Thoracic aorta (tissue), 2 donors: ENCODE measurements at places on chromosomes 1 and 21. TPM values are rescaled to one million over a fixed set of nuclear protein-coding genes. Genes with fewer than 3 reads are reported as not detected.

ABCD3 gene
- 14.0 TPM for total RNA-seq

RPL11 gene
- 469 TPM for total RNA-seq

MMEL1 gene
- not detected for total RNA-seq

TRIM58 gene
- 0.14 TPM for total RNA-seq

TTLL10 gene
- not detected for total RNA-seq

CRABP2 gene
- total RNA-seq = 7.0 TPM

BMP8B gene
- total RNA-seq = 0.27 TPM

LCE2B gene
- total RNA-seq = not detected

EPHA2 gene
- total RNA-seq = 32.9 TPM

NR0B2 gene
- not detected for total RNA-seq

SCNM1 gene
- total RNA-seq = 27.7 TPM

TTC22 gene
- not detected for total RNA-seq

PPIAL4G gene
- total RNA-seq = not detected

DNA sequence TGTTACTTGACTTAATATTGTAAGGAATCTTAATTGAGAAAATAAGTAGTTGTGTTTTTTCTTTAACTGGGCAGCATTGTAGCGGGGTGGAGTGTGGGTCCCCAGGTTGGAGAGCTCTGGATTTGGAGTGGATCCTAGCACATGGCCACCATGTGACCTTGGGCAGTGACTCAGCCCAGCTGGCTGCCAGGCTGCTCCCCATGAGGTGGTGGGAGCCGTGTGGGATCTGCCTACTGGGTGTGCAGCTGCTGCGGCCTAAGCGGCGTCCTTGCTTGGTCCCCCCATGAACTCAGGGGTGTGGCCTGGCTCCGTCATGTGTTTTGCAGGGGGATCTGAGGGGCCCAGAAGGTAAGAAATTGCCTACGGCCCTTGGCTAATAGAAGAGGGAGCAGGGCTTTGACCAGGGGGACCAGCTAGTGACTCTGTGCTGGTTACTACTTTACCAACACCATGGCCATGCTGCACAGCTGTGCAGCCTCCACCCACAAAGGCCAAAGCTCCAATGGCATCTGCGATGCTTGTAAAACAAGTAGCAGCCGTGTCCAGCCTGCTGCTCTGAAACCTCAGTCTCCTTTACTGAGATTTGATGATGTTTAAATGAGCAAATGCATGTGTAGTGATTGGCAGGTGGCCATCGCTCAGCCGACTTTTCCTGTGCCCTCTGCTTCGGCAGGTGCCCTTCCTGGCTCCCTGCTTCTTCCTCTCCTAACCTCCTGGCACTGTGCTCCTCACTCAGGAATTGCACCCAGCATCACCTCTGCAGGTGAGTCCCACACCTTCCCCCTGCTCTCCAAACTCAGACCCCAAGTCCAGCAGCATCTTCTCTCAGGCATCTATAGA is 68.3 kb downstream of the ADARB1 start:
- DNase-seq = no peak

- no peak for DNase-seq
These were observed 2212.8 kb downstream of the MRPL39 start for GRCh38 chr21:23394458-23394857.

GRCh38 chr1:33005117-33005837 is 31.4 kb downstream of the AK2 start:
- no peak for DNase-seq

DNA sequence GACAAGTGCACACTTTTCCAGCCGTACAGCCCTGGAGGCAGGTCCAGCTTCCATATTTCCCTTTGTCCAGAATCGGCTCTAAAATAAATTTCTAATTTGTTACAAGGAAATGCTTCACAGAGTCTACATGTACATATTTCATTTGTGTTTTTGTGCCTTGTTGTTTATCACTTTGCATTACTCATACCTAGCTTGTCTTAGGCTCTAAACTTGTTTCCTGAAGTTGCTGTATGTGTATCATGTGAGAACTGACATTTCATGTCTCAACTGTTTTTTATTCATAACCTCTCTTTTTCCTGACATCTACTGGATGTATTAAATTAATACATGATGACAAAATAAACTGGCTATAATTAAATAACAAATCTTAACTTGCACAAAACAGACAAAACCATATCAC is 7.5 kb downstream of the CYYR1 start:
- no peak for DNase-seq

- no peak for DNase-seq
These were observed 7.3 kb upstream of the PMVK start for GRCh38 chr1:154943649-154944400.

DNA sequence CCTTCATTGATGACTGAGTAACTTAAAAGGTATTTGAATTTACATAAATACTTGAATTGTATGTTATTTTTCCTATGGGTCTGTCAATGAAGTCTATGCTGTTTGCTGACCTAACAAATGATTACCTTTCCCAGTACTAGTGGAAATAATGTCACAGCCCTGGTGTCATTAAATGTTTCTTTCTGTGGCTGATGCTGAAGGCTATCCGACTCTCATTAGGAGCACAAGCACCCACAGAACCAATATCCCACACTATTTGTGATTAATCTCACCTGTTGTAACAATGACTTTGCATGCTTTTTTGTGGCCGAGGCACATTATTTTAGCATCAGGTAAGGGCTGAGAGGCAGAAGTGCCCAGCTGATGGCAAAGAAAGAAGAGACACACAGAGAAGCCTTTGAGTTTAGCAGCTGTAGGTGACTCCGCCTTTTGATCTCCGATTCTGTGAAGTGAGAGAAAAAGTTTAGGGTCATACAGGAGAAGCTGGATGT is 25.8 kb upstream of the TRIM45 start:
- no peak for DNase-seq

- no peak for DNase-seq
These were observed 108.1 kb downstream of the CAMTA1 start for GRCh38 chr1:6893388-6893787.

DNA sequence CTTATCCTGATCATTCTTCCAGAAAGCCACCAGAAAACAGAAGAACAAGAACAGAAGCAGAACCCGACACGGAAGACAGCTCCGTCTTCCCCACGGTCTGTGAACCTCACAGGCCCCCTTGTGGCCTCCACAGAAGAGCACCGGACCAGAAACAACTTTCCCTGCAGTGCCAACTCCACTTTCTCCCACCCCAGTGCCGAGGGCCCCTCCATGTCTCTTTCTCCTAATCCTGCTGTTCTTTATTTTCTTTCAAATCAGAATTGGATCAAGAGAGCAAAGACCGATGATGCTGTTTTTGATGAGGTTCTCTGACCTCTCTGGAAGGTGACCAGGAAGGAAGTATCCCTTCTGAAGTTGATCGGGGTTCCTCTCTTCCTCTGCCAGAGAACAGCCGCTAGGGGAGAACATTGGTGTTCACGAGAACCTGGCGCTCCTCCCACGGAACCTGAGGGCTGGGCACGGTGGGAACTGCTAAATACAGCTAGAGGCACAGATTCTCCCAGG is 58.9 kb upstream of the CTTNBP2NL start:
- DNase-seq = no peak

DNA sequence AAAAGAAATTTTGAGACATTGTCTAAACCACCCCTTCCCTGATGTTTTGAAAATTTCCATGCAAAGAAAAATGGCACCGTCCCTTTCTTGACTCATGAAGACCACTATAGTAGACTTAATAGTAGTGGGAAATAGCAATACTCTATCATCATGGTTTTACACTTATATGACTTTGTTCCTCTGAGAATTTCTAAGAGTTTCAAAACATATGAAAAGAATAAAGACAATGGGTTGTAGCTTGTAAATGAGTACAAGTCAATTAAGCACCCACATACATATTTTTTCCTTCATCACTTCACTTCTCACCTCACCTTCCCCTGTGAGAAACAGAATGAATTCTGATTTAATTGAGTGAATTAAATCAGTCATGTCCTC is 151.7 kb downstream of the LYPLAL1 start:
- DNase-seq = no peak

DNA sequence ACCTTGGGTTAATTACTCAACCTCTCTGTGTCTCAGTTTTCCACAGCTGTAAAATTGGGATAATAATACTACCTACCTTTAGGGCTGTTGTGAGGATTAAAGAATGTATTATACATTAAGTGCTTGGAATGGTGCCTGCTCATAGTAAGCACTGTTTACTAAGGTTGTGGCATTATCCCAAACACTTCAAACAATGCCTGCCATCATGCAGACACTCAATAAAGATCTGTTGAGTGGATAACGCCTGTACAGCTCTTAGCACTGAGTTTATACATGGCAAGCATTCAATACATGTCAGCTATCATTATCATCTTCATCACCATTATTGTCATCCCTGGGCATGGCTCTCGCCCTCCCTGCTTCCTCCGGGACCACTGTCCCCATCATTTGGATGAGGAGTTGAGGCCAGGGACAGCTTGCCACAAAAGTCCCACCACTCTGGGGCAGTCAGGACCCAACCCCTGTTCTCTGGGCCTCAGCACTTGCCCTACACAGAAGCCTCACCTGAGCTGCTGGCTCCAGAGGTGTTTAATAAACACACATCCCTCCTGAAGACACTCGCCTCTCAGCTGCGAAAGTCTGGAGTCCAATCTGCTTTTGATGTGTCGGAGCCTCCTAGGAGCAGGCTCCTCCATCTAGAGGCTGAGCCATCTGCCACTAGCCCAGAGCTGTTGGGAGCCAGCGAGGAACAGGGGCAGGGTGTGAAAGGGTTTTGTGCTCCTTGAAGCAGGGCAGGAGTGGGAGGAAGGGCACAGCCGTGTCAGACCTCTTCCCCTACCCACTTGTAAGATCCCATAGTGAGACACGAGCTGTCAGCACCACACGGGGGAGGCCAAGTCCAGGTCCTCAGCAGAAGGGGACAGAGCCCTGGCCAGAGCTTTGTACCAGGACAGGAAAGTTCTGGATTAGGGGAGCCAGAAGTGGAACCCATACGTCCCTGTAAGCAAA is 80.9 kb upstream of the ZC3H12A start:
- no peak for DNase-seq

- DNase-seq = no peak
These were observed 195.6 kb upstream of the CAMK1G start for GRCh38 chr1:209387969-209388329.

DNA sequence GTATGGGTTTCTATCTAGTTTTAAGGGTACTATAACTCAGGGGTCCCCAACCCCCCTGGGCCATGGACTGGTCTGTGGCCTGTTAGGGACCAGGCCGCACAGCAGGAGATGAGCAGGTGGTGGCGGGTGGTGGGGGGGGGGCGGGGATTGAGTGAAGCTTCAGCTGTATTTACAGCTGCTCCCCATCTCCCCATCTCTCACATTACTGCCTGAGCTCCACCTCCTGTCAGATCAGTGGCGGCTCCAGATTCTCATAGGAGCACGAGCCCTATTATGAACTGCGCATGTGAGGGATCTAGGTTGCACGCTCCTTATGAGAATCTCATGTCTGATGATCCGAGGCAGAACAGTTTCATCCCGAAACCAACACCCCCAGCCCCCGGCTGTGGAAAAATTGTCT is 95.1 kb upstream of the SLC45A1 start:
- no peak for DNase-seq

- DNase-seq = no peak
These were observed 3.8 kb downstream of the QSOX1 start for GRCh38 chr1:180158149-180159147.

DNA sequence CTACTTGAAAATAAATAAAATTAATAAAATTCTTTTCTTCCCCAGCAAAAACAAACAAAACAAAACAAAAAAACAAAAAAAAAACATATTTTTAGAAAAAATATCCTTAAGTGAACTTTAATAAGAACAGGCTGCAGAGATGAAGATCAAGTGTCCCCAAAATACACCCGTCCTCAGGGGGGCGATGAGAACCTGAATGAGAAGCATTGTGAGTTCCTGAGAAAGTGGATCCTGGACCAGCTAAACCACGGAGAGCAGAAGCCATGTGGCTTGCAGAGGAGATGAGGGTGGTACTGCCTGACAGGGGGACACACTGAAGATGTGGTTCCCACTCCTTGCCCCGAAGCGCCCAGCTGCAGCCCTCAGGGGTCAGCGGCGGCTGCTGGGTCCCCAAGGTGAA is 89.3 kb downstream of the ITPKB start:
- no peak for DNase-seq

GRCh38 chr21:44722731-44723130 is 11.4 kb upstream of the TSPEAR start:
- DNase-seq = no peak

- no peak for DNase-seq
These were observed 198.4 kb downstream of the USP25 start for GRCh38 chr21:15928196-15928595.

DNA sequence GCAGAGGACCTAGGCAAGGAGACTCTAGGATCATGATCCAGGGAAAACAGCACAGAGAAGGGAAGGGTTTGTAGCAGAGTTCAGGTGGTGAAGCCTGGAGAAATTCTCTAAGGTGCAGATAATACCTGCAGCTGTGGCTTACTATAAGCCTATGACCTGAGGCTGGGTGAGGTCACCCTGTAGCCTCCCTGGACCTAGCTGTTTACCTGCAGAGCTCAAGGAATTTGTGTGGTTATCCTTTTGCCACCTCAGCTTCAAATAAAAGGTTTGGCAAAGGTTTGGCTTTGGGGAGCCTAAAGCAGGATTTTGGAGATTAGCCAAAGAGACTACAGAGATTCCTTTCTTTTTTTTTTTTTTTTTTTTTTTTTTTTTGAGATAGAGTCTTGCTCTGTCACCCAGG is 79.5 kb upstream of the ZNF648 start:
- no peak for DNase-seq

DNA sequence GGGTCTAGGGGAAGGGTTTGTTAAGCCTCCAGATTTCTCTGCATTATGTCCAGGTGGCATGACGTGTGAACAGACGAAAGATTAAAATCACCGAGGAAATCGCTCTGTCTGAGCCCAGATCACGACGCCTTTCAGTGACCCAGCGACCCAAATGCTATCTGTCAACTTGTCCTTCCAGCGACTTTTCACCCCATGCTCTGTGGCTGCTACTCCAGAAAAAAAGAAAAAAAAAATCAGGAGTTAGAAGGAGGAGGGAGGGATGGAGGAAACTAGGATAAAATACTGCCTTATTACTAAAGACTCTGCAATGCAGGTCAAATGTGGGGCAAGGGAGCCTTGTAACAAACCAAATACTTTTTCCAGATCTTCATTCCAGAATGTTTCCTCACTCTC is 352.0 kb downstream of the NUF2 start:
- no peak for DNase-seq

- DNase-seq = no peak
These were observed 92.9 kb downstream of the DPYD start for GRCh38 chr1:97827887-97828286.

DNA sequence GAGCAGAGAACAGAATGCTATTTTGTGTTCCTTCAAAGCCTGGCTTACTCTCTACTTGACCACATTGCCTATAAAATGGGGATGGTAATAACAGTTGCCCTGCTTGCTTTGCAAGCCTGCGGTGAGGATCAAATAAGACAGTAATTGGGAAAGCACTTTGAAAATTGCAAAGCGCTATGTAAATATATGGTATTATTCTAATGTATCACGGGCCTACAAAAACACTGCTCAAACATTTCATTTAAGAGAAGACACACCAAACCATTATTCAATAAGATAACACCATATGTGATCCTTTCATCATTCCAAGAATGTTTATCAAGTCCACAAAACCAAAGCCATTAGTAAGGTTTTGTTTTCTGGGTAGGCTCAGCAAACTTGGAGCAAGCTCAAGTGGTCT is 208.4 kb downstream of the ROR1 start:
- DNase-seq = no peak
